Cardiac muscle cell (in vitro differentiated cells and primary cell): ENCODE measurements at places on chromosomes 5 and 9.

GRCh38 chr9:105842023-105842644 lies 147.8 kb downstream of the TMEM38B start:
- DNase-seq, result peak; percentile 53

- DNase-seq, result no peak
Measured at GRCh38 chr5:139707445-139708003, 59.4 kb downstream of the CXXC5 start.

DNA sequence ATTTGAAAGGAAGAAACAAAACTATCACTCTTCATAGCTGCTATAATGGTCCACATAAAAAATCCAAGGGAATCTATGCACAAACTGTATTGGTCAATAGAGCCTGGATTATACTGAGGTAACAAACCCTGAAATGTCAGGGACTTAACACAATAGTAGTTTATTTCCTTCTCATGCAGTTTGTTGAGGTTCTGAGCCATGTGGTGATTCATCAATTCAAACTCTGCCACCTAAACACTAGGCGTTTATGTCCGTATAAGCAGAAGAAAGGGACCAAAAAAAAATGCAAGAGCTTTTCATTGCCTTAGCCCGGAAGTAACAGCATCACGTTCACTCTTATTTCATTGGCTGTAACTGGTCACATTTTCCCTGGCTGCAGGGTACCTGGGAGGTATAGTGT lies 464.7 kb downstream of the ZSWIM6 start:
- DNase-seq, result no peak

GRCh38 chr9:106577121-106577520 lies 285.8 kb upstream of the ZNF462 start:
- DNase-seq, result no peak

DNA sequence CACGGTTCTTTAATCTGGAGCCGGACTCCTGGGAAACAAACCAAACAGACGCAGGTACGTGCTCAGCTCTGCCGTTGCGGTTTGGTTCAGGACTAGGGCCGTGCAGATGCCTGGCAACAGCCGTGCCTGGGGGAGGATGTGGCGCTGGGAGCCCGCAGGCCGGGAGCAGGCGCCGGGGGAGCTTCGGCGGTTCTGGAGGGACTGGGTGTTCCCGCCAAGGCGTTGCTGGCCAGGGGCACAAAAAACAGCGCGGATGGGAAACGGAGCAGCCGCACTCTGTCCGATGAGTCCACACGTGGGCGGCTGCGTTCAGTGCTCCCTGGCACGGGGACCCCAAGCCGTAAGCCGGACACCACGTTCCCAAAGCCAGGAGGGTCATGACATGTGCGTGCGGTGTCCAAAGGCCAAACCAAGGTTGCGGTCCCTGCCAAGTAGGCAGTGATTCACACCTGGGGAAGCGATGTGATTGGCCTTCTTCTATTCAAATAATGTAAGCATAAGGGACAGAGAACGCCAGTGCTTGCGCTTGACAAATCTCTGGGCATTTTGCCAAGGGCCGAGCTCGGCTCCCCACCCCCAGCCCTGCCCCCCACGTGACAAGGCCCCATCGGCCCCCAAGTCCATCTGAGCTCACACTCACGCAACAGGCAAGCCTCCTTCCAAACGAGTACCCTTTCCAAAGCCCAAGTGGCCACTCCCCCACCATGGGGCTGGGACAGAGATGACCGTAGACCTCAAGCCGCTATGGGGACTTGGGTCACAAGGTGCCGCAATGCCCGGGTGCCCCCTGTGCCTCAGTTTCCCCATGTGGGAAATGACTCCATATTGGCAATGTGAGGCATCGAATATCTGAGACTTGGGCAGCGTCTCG lies 49.7 kb upstream of the NKD2 start:
- DNase-seq, result peak; percentile 92

- DNase-seq, result no peak
Measured at GRCh38 chr9:1490341-1491232, 440.4 kb downstream of the DMRT2 start.

- DNase-seq, result no peak
Measured at GRCh38 chr9:136857581-136858412, 5.7 kb downstream of the MAMDC4 start.

DNA sequence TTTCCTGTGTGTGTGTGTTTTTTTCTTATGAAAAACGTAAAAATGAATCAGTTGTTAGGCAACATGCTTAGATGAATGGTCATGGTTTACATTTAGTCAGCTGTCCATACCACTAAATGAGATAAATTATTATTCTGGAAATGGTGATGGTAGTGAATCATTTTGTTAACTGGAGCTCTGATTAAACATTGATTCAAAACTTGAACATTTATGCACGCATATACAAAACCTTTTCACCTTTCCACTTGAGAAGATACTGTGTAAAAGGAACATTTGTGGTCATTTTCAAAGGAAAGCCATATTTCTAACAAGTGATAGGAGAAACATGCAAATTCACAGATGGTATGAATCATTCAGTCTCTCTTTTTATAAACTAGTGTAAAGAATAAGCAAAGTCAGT lies 162.0 kb downstream of the SLC25A46 start:
- no peak for DNase-seq

GRCh38 chr5:134459010-134459403 lies 47.3 kb upstream of the CDKN2AIPNL start:
- no peak for DNase-seq

- DNase-seq, result no peak
Measured at GRCh38 chr5:52269859-52270258, 517.9 kb upstream of the ITGA1 start.

GRCh38 chr5:66174338-66174737 lies 30.2 kb downstream of the SREK1 start:
- DNase-seq, result peak; percentile 61

DNA sequence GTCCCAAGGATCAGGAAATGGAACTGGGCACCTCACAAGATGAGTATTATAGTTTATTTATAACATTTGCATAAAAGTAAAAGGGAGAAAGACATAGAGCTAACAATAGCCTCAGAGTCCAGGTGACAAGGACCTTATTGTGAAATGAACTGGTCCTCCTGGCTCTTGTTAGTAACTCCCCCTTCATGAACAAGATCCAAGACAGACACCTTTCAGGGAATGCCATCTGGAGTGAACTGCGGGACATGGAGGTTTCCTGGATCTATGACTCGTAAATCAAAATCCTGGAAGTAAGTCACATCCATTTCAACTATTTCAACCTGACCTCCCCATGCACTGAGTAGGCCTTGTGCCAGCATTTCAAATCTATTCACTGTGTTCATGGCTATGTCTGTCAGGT lies 129.5 kb upstream of the GAS1 start:
- DNase-seq, result no peak

DNA sequence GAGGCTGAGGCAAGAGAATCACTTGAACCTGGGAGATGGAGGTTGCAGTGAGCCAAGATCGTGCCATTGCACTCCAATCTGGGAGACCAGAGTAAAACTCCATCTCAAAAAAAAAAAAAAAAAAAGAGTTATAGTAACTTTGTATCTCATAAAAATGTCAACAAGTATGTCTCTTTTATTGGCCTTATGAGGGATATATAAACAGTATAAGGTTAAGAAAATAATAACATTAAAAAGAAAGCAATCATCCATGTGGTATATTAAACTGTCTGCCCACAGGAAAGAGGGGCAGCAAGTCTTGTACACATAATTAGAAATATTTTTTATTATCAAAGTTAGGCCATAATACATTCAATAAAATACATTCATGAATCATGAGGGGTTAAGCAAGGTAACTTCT lies 259.4 kb upstream of the KLF9 start:
- no peak for DNase-seq

GRCh38 chr5:72294473-72294872 lies 25.6 kb downstream of the MRPS27 start:
- no peak for DNase-seq

DNA sequence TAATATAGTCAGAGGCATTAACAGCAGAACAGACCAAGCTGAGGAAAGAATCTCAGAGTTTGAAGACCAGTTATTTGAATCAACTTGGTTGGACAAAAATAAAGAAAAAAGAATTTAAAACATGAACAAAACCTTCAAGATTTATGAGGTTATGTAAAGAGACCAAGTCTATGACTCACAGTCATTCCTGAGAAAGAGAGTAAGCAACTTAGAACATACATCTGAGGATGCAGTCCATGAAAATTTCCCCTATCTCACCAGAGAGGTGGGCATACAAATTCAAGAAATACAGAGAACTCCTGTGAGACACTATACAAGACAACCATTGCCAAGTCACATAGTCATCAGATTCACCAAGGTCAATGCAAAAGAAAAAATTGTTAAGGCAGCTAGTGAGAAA lies 17.4 kb upstream of the C9orf72 start:
- no peak for DNase-seq

DNA sequence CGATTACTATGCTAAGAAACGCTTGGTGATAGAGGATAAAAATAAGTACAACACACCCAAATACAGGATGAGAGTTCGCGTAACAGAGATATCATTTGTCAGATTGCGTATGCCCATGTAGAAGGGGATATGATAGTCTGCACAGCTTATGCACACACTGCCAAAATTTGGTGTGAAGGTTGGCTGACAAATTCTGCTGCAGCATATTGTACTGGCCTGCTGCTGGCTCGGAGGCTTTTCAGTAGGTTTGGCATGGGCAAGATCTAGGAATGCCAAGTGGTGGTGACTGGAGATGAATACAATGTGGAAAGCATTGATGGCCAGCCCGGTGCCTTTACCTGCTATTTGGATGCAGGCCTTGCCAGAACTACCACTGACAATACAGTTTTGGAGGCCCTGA lies 208.4 kb downstream of the PDZD2 start:
- DNase-seq, result no peak

- no peak for DNase-seq
Measured at GRCh38 chr5:151086905-151087360, 6.1 kb upstream of the TNIP1 start.

GRCh38 chr5:10761933-10762775 lies 1.1 kb upstream of the DAP start:
- DNase-seq, result peak; percentile 36

DNA sequence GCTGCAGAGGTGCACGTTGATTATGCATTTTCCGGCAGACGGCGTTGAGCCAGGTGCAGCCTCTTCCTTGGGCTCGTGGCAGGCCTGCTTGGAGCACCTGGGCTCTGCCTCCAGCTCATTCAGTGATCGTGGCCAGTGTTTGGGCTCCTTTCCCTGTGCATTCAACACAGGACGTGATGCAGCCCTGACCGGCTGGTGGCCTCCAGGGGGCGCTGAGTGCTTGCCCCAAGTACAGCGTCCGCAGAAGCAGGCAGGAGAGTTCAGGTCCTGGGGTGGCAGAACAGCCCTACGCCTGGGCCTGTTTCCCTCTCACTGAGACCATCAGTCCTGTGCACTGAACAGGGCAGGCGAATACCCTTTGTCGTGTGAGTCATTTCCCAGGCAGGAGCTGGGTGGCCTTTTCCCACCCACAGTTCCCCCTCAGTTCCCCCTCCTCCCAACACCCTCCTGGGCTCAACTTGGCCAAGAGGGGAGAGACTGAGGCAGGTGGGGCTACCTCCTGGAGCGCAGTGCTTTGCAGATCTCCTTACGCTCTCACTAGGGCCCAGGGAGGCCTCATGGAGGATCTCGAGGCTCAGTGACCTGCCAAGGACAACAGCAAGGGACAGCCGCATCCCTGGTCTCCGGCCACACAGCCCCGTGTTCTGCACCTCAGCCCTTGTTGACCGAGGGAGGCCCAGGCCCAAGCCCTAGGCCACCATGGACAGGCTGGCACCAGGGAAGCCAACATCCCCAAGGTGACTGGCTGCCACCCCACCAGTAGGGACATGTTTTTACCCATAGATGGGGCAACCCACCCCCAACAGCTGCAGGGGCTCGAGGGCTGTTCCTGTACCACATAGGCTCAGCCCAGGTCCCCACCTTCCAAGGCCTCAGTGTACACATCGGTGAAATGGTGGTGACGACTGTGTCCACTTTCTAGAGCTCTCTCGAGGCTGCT lies 52.9 kb downstream of the LRSAM1 start:
- peak; percentile 90 for DNase-seq

- no peak for DNase-seq
Measured at GRCh38 chr5:15594977-15595568, 95.1 kb downstream of the FBXL7 start.

- DNase-seq, result no peak
Measured at GRCh38 chr9:126703866-126704156, 90.1 kb downstream of the LMX1B start.
